ENCODE measurements at places on chromosomes 3 and 15. TPM values are rescaled to one million over a fixed set of nuclear protein-coding genes. Genes with fewer than 3 reads are reported as not detected.

Gene MYL3
- 7,229 TPM for total RNA-seq

Gene MESP2
- total RNA-seq, result 0.23 TPM

Gene CIDEC
- 2.5 TPM for total RNA-seq

Gene RASL12
- 17.9 TPM for total RNA-seq

Gene CATSPER2
- 1.4 TPM for total RNA-seq

Gene FGF12
- 280 TPM for total RNA-seq

Gene RASGRF1
- not detected for total RNA-seq

DNA sequence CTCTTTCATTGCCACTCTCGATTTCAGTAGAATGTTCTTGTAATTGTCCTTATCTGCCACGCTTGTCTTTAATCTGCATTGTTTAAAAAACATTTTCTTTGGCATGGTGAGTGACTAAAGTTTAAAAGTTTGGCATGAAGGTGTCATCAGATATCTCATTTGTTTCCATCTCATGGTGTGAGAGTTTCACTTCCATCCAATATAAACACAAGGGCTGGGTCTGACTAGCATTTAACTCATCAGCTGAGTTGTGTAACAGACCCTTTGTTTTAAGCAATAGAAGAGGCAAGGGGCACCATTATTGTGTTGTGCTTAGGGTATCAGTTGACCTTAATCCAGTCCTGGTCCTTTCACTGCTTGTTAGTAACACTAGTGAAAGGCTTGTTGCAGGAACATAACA lies 49.9 kb upstream of the IL12A start:
- DNase-seq, result no peak

DNA sequence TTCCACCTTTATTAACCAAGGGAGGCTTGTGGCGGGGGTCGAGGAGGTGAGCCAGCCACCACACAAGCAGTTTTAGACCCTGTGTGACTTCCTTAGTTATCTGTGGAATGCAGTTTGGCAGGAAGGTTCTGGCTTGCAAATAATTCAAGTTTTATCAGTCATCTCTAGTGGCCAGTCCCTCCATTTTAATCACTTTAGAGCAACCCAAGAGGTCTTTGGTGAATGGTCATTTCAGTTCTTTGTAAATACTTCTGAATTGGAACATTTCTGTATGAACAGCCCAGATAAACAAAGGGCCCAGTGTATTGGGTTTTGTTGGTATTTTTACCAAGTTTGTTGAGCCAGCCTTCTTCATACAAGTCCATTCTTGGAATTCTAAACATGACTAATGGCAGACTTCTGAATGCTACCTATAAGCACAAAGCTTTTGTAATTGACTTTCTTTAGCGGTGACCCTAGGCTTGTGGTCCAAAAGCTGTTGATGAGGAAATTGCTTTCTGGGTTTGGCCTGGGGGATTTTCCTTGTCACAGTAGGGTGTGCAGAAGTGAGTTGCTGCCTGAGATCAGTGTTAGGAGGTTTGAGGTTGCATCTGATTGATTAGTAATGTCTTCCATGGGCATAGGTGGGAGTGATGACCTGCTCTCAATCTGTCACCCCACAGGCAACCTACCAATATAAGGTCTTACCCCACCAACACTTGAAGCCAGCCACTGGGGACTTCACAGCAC lies 193.3 kb upstream of the TOPAZ1 start:
- DNase-seq, result no peak

DNA sequence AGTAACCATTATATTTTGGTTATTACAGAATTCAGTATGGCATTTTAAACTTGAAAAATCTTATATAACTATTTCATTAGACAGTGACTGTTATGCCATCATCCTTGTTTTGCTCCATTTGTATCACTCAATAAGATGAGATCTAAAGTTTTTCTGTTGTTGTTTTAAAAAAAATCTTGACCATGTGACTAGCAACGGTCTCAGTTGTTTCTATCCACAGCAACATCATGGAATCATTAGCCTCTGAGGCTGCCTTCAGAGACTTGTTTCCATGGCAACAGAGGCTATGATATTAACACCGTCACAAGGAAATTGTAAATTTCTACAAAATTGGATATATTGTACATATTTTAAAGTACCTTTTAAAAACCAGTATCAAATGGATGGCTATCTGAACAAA lies 129.8 kb downstream of the DLG1 start:
- no peak for DNase-seq

GRCh38 chr15:67601073-67601472 lies 58.6 kb downstream of the MAP2K5 start:
- no peak for DNase-seq

GRCh38 chr3:146715170-146715569 lies 110.0 kb upstream of the PLSCR5 start:
- DNase-seq, result no peak

GRCh38 chr3:62500556-62501288 lies 127.4 kb upstream of the FEZF2 start:
- DNase-seq, result no peak

- no peak for DNase-seq
These were observed 71.7 kb downstream of the TBC1D5 start for GRCh38 chr3:17670749-17671148.

- no peak for DNase-seq
These were observed 215.1 kb upstream of the MLF1 start for GRCh38 chr3:158355623-158356588.

- DNase-seq, result peak; percentile 11
These were observed 41.5 kb downstream of the TGM4 start for GRCh38 chr3:44915702-44916438.

DNA sequence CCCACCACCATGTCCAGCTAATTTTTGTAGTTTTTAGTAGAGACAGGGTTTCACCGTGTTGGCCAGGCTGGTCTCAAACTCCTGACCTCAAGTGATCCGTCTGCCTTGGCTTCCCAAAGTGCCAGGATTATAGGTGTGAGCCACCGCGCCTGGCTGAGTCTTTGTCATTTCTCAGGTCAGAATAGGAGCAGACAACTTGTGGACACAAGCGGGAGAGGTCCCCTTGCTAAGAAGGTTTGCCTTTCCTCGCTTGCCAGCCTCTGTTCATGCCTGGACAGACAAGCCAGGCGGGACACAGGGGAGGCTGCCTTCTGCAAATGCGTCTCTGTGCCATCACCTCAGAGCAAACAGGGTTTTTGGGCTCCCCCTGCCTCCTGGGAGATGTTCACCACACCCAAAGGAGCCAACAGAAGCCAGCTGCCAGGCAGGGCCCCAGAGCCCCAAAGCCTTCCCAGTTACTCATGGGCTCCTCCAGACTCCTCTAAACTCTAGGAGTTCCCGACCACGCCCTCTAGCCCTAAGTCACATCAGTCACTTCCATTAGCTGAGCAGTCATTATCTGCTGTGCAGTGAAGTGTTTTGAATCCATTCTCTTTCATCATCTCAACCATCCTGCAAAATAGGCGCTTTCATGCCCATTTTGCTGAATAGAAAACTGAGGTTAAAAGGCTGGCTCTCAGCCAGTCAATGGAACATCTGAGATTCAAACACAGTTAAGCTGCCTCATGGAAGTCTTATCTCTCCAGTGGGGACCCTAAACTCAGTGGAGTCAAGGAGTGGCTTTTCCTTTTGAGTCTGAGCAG lies 245.0 kb downstream of the UACA start:
- no peak for DNase-seq

DNA sequence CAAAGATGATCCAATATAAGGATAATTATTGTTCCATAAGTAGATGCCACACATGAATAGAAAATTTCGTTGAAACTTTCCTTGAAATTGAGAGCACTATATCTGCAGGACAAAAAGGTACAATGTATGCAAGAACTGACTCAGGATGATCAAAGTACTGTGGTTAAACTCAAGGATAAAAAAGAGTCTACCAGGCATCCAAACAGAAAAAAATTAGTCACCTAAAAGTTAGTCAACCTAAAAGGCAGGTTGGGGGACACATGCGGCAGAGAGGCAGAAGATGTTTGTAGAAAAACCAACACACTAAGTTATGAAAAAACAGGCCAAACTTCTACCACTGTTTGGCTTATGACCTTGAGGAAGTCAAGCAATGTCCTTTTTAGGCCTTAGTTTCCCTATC lies 68.7 kb downstream of the GSK3B start:
- DNase-seq, result no peak

DNA sequence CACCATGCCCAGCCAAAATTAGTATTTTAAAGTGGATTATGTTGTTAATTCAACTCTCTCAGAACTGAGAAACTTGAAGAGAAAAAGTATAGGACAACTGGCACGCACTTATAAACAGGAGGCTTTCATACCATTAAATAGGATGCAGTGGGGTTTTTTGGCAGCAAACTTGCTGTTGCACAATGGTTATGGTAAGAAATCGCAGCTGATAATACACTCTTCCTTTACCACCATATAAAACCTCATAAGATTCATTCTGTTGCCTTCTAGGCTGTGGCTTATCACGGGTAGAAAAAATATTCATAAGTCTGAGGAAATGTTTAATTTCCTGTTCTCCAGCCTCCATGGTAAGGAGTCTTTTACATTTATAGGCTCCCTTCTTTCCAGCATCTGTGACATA lies 95.3 kb downstream of the TMCO5A start:
- no peak for DNase-seq

- no peak for DNase-seq
These were observed 21.9 kb upstream of the SLC30A4 start for GRCh38 chr15:45544266-45545023.

- DNase-seq, result no peak
These were observed 139.2 kb downstream of the TPRA1 start for GRCh38 chr3:127451321-127451720.

DNA sequence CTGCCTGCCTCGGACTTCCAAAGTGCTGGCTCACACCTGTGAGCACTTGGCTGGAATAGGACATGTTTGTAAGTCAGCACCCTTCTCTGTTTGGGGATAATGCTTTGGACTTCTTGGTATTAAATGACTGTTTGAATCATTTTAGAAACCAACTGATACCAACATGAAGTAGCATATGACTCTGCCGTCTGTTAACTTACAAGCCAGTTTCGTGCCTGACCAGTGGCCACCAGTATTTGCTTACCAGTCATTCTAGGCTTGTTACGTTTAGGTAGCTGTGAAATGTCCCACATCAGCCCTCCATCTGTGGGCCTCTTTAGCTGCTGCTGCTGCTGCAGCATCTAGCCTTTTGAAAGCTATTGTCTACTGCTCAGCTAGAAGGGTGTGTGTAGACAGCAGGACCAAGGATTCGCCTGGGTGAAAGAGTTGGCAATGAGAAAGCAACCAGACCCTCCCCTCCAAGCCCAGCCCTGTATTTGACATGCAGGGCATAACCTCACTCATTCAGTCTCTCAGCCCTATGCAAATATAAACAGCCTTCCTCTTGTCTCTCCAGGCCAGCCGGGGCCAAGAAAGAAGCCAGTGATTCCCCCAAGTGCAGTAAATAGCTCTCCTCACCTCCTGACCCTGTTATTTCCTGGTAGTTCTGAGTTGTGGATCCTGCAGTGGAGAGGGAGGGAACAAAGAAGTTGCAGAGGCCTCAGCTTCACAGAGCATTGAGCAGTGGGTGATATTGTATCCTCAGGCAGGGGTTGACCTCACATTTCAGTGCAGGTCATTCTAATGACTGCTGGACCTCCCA lies 51.0 kb downstream of the NKIRAS1 start:
- no peak for DNase-seq

DNA sequence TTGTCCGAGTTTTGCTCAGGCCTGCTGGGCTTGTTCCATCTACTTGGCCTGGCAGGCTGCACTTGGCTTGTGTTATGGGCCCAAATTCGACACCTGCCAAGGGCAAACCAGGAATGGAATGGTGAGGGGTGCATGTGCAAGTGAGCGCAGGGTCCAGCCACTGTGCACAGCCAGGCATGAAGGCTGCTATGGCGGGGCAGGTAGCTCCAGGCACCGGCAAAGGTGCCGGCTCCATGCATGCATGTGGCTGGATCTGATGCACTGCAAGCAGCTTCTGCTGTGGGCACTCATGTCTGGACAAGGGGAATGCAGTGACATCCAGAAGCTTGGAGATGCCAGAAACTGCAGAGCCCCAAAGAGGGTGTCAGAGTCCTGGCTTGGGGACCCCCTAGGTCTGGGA lies 463.0 kb downstream of the EPHA3 start:
- no peak for DNase-seq

- no peak for DNase-seq
These were observed 194.5 kb upstream of the TBC1D5 start for GRCh38 chr3:17936736-17937480.

DNA sequence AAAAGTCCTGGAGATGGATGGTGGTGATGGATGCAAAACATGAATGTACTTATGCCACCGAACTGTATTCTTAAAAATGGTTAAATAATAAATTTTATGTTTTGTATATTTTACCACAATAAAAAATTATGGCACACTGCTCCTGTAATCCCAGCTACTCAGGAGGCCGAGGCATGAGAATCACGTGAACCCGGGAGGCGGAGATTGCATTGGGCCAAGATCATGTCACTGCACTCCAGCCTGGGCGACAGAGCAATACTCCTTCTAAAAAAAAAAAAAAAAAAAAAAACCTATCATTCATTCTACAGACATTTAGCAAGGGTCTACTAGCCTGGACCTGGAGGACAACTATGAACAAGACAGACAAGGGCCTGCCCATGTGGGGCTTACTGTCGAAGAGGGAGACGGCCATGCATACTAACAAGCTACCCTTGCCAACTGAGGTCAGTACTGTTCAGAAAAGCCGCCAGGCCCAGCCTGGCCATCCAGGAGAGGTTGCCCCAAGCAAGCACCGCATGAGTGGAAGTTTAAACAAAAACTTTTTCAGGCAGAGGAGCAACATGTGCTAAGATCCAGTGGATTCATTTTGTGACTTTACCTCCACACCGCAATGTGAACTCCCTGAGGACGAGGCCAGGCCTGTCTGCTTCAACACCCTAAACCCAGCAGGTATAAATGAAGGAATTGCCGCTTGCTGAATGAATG lies 2.8 kb upstream of the NEK4 start:
- DNase-seq, result no peak

- DNase-seq, result no peak
These were observed 100.6 kb downstream of the TLE3 start for GRCh38 chr15:69997161-69997485.

DNA sequence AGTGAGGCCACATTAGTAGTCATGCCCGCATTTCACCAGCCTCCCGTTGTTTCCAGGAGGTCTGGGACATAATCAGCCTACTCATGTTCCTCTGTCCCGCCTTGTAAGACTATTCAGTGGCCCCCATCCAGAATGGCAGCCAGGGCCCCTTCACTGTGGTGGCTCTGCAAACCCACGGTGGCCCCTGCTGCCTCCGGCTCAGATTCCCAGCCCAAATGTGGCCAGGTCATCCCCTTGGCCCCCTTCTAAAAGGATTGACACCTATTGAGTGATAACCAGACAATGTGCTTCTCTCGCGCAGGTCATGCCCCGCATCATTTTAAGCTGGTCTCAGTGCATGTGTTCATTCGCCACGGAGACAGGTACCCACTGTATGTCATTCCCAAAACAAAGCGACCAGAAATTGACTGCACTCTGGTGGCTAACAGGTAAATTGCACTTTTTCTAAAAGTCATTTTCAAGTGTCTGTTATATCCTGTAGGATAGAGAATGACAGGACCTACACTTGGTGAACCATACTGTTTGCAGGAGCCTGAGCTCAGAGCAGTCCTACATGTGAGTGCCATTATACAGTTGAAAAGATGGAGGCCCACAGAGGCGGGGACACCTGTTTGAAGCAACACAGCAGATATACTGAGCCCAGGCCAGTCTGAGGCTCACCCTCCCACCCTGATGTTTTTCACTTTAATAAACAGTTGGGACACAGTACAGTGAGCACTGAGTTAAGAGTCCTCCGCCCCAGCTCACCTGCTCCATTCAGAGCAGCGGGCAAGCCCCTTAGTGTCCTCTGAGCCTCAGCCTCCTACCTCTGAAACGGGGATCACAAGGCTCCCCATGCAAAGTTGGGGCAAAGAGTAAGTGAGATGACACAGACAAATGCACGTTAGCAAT lies 47.7 kb downstream of the PXYLP1 start:
- no peak for DNase-seq

- DNase-seq, result no peak
These were observed 5.8 kb upstream of the TMEM41A start for GRCh38 chr3:185504636-185505035.
